ENCODE measurements at places on chromosomes 12 and 14.

DNA sequence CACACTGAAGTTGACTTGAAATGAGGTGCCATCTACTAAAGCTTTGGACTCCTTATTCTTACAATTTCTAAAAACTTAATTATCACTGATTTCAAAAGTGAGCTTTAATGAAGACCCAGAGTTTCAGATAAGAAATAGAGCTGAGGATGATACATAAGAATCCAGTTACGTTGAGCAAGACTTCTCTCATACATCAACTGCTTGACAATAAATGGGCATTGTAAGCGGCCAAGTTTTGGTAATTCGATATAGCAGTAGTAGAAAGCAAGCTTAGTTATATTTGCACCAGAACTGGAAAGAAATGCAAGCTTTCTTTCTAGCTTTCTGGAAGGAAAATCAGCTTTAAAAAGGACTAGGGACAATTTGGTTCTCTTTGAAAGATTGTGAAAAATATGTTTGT is 1359.6 kb downstream of the FSCB start:
- DNase-seq = no peak

DNA sequence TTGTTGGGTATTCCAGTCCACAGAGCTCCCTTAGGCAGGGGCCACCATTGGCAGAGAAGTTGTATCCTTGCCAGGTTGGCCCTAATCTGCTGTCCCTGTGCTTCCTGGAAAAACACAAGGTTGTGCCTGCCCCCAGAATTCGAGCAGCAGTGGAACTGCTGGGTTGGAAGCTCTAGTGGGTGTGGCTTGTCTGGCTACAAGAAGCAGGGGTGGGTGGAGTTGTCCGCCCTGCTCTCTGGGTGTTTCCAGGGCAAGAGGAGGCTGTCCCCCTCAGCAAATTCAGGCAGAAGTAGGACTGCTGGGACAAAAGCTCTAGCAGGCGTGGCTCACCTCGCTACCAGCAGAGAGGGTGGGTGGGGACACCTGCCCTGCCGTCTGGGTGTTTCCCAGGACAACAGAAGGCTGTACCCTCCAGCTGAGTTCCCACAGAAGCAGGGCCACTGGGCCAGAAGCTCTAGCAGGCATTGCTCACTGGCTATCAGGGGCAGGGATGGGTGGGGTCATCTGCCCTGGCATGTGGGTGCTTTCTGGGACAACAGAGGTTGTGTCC is 72.8 kb upstream of the NPAS3 start:
- no peak for DNase-seq

GRCh38 chr12:108360487-108360886 is 21.4 kb upstream of the CMKLR1 start:
- no peak for DNase-seq

GRCh38 chr12:91343010-91343409 is 160.4 kb upstream of the DCN start:
- DNase-seq = no peak

GRCh38 chr12:117214797-117215196 is 24.5 kb upstream of the FBXO21 start:
- no peak for DNase-seq

GRCh38 chr14:99573000-99573330 is 31.0 kb downstream of the CCDC85C start:
- DNase-seq = no peak

DNA sequence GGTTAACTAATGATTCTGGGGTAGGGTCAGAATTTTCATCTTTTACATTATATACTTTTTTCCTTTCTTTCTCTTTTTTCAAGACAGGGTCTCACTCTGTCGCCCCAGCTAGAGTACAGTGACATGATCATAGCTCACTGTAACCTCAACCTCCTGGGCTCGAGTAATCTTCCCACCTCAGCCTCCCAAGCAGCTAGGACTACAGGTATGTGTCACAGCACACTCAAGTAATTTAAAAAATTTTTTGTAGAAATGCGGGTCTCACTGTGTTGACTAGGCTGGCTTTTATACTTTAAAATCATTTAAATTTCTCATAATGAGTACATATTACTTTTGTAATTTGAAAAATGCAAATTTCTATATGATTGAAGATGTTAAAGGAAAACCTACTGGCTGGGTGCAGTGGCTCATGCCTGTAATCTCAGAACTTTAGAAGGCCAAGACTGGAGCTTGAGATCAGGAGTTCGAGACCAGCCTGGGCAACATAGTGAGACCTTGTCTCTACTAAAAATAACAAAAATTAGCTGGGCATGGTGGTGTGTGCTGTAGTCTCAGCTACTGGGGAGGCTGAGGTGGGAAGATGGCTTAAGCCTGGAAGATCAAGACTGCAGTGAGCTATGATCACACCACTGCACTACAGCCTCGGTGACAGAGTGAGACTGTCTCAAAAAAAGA is 25.7 kb downstream of the R3HDM2 start:
- no peak for DNase-seq

DNA sequence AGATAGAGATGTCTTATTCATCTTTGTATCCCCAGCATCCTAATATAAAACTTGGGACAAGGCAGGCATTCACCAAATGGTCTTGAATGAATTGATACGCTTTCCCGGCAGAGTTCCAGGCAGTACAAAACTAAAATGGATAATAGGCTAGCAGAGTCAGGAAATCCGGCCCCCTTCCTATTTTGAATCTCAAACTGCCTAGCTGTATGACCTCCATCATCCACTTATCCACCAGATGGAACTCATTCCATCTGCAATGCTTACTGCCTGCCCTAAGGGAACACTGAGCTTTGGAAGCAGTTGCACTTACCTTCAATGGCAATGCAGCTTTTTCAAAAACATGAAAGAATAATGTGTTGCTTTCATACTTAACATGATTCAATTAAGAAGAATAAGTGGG is 43.4 kb downstream of the BDKRB1 start:
- DNase-seq = no peak

DNA sequence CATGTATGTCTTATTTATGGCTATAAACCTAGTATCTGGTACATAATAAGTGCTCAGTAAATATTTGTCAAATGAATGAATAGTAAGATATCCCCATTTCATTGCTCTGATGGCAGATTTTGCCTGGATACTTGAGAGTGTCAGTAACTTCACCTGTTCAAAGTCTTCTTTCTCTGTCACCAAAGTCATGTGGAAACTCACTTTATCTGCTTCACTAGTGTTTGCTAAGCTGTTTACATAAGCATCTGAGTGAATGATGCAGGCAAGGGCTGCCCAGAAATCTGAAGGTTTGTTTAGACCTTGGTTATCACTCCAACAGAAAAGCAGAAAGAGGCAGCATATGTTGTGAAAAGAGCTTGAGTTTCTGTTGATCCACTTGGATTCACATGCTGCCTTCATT is 4.3 kb downstream of the OR4E1 start:
- DNase-seq = no peak

GRCh38 chr14:53391631-53392285 is 238.6 kb upstream of the DDHD1 start:
- no peak for DNase-seq

DNA sequence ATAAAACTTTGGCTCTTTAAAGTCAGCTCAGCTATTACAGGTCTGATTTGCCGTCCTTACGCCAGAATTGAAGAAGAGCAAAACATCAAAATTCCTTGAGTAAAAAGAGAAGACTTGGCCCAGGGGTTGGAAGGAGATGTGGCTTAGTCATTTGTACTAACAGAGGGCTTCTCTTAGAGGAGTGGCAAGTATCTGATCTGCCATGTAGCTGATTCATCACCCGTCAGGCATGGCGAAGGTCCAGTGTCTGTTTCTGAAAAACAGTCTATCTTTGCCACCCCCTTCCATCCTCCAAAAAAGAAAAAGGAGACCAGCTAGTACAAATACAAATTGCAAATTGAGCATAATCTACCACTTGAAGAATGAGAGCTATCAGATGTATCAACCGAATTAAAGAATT is 91.9 kb downstream of the RAD52 start:
- no peak for DNase-seq

DNA sequence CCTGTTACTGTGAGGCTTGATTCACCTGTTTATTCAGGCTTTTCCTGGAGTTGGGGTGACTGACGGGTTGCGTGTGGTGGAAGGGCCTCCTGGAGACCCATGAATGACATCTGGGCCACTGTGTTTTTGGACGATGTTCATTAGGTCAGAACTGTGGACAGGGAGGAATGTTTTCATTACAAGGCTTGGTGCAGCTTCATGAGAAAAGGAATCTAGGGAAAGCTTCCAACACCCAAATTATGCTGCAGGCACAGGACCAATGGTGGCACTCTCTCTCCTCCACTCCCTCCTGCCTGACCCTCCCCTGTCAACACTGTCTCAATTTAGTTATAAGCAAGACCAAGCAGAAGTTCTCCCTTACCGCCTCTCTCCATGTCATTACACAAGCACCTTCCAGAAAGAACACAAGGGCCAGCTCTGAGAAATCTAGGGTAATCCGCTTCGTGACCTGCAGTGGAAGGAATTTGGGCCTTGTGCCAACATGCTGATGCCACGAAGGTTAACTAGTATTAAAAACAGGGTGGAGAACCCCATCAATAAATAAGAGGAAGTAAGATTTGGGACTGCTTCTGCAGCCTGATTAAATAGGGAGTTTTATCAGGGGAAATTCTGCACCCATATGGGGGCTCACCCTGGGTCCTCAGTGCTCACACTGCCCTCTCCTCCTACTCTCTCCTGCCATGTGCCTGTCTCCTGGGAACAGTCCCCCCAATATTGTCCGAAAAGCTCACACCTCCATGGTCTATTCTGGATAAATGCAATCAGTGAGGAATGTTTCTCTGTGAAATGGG is 200.3 kb downstream of the KTN1 start:
- no peak for DNase-seq

GRCh38 chr14:73785834-73786635 is 65.6 kb upstream of the PTGR2 start:
- peak; percentile 48 for DNase-seq

DNA sequence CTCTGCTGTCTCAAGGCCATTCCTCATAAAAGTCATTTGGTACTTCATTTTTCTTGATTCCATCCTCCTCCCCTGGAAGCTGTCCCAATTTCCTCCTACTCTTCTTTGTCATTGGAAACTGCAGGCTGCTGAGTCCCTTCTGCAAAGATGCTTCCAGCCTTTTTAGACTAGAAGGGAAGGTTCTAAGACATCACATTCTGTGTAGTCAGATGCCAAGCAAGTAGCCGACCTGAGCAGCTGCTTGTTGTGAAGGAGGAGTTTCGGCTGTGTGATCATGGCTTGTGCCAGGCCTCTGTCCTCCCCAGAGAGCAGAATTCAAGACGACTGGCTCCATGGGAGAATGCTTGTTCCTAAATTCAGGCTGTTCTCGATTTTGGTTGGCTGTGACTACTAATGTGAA is 8.7 kb downstream of the RFC5 start:
- DNase-seq = no peak

GRCh38 chr12:62748941-62749468 is 185.9 kb downstream of the PPM1H start:
- no peak for DNase-seq

DNA sequence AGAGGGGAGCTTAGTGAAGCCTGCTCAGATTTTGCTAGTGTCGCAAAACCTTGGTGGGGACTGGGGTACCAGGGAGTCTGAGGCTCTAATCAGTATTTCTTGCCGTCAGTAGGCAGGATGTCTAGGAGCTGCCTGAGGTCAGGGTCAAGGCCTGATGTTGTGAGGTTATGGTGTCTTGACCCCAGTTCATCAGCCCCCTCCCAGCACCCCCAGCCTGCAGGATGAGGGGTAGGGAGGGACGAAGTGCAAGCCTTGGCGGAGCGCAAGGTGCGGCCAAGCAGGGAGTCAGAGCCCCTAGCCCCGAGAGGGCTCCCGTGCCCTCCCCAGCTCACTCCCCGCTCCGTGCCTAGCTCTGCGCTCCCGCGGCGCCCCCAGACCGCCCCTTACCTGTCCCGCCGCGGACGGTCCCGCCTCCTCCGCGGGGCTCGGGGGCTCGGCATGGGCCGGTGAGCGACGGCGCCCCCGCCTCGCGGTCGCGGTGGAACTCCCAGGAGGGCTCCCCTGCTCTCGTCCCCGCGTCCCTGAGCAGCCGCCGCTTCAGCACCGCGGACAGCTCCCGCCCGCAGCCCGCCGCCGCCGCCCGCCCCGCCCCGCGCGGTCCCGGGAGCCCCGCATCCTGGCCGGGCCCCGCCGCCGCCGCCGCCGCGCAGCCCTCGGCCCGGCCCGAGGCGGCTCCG is 347 bp downstream of the SYNDIG1L start:
- DNase-seq = peak; percentile 15

GRCh38 chr14:61107869-61108493 is 126.9 kb downstream of the SLC38A6 start:
- DNase-seq = no peak

GRCh38 chr14:72793156-72793939 is 100.6 kb downstream of the DPF3 start:
- no peak for DNase-seq

DNA sequence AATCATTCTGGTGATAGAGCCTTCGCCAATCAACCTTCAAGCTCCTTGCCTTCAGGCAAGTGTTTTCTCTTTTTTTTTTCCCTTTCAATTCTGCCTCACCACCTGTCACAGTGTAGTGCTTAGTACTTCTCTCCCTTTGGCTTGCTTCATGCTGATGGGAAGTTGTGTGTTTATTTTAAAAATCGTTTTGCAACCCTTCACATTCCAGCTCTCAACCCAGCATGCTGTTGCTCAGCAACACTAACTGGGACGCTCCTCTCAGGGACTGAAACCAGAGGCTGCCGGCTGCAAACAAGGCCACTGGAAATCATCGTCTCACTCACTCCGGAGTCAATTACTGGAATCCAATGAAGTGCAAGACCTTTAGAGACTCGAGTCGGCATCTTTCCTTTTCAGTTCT is 342.7 kb downstream of the PRKD1 start:
- no peak for DNase-seq

DNA sequence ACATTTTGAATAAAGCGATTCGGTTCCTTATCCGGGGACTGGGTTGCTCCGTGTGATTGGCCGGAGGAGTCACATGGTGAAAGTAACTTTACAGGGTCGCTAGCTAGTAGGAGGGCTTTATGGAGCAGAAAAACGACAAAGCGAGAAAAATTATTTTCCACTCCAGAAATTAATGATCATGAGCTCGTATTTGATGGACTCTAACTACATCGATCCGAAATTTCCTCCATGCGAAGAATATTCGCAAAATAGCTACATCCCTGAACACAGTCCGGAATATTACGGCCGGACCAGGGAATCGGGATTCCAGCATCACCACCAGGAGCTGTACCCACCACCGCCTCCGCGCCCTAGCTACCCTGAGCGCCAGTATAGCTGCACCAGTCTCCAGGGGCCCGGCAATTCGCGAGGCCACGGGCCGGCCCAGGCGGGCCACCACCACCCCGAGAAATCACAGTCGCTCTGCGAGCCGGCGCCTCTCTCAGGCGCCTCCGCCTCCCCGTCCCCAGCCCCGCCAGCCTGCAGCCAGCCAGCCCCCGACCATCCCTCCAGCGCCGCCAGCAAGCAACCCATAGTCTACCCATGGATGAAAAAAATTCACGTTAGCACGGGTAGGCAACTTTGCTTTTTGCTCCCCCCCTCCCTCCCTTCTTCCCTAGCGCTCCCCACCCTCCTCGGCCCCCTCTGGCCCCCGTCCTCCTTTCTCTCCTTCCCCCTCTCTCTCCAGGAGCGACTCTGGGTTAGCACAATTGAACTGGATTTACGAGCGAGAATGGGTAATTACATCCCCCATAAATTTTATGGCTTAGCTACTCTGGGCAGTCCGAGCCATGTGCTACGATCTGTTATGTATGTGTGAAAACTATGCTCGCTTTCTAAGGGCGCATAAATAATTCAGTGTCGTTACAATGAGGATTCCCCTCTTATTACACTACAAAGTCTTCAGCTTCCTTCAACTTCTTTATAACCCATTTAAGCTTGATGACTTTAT is at the start of gene HOXC4:
TSS of gene HOXC4 (plus strand) at position 85 of the 991 bp plus-strand sequence. CDS start at position 173, 88 bp downstream.
- no peak for DNase-seq
